Stimulated activated CD4-positive, alpha-beta T cell treated with anti-CD3 and anti-CD28 coated beads, Interleukin-1b, Interleukin-23, amount 100 ng/mL, for 24 hours (primary cell): ENCODE measurements at places on chromosomes 2 and 18.

DNA sequence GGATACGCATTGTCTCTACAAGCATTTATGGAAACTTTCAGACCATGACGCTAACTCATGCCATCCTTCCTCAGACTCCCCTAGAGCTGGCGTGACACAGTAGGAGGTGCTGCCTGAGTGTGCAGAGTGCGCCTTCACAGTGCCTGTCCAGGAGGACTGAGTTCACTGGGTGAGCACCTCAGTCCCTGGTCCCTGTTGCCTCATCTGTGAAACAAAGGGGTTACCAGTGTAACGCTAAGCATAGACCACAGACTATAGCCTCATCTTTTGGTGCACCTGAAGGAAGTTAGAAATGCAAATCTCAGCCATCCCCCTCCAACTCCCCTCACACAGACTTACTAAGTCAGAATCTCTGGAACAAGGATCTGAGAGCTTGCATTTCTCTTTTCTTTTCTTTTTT lies 142.8 kb downstream of the TMEM17 start:
- DNase-seq, result no peak

- DNase-seq, result no peak
Measured at GRCh38 chr2:234147335-234147861, 96.9 kb downstream of the SPP2 start.

DNA sequence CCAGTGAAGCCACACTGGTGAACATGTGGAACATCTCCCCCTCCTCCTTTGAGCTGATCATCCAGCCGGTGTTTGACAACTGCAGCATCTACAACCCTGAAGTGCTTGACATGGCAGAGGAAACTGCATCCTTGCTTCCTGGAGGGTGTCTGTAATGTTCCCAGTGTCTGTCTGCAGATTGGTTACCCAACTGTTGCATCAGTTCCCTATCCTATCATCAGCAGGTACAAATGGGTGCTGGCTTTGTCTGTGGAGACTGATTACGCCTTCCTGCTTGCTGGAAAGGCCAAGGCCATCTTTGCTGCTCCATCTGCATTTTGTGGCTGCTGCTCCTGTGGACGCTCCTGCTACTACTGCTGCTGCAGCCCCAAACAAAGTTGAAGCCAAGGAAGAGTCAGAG lies 83.5 kb downstream of the SKA1 start:
- no peak for DNase-seq

DNA sequence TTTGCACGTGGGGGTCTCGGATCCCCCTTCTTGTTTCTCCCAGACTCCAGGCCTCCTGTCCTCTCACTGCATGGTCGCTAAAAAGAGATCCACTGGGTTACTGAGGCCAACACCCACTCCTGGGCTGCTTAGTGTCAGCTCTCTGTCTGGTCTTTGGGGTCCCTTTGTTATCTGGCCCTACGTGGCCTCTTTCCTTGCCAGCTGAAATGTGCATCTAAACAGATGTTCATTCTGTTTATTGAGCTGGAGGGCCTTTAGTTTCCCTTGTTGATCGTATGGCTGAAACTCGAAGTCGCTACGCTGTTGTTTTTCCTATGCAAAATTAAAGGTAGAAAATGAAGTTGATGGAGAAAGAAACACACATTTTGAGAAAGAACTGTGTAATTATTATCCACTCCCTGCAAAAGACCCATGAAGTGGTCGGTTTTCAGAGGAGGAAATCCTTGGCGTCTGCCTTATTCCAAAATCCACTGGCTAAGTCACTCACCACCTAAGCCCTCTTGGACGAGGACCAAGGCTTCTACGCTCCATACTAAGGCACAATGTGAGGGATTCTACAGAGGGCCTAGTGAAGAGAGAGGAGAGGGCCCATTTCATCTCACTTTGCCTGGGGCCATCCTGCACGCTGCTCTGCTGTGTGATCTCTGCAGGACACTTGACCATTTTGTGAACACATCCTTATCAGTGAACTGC lies 105.3 kb downstream of the GLI2 start:
- DNase-seq, result no peak

DNA sequence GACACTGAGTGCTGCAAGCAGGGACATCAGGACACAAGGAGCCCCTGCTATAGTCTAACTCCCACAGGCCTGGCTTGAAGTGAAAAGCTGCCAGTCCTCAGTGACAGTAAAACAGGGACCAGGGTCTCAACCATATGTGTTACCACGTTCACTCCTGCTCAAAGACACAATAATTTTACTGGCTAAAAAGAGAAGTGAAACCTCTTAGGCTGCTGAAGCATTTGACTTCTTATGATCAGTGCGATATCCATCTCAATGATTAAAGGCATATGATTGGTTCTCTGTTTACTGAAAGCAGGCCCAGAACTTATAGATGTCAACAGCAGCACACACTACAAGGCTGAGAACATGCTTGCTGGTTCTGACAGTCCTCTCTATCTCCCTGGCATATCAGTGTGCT lies 129.8 kb upstream of the LMAN1 start:
- no peak for DNase-seq

GRCh38 chr2:15279201-15279876 lies 281.8 kb downstream of the NBAS start:
- DNase-seq, result no peak

DNA sequence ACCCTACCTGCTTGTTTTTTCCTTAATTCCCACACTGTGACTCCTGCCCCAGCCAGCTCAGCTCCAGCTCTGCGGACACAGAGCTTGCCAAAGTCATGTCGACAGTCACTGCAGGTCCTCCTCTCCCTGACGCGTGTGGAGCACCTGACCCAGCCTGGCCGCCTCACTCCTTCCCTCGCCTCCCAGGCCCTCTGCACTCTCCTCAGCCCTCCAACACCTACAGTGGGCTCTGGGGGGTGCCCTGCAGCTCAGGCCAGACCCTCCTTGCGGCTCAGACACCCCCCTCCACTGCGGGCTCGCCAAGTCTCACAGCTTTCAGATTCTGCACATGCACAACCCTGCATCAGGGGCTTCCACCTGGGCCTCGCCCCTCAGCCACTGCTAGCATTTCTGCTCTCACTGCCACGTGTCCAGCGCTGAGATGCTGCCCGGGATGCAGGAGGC lies 68.3 kb downstream of the NDUFA10 start:
- DNase-seq, result no peak

- DNase-seq, result no peak
Measured at GRCh38 chr18:33677891-33678290, 99.9 kb downstream of the ASXL3 start.

DNA sequence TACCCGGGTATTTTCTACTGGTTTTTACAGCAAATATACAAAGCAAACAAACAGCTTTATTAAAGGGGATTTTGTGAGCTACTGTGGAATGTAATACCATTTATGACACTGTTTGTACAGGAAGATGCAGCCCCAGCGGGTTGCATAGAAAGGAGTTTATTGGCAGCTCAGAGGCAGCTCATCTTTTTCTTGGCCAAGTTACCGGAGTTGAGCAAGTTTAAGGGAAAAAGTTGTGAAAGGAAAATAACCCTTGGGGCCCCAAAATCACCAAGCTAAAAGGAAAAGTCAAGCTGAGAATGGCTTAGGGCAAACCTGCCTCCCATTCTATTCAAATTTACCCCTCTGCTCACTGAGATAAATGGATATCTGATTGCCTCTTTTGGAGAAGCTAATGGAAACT lies 60.8 kb downstream of the MOB4 start:
- DNase-seq, result no peak

DNA sequence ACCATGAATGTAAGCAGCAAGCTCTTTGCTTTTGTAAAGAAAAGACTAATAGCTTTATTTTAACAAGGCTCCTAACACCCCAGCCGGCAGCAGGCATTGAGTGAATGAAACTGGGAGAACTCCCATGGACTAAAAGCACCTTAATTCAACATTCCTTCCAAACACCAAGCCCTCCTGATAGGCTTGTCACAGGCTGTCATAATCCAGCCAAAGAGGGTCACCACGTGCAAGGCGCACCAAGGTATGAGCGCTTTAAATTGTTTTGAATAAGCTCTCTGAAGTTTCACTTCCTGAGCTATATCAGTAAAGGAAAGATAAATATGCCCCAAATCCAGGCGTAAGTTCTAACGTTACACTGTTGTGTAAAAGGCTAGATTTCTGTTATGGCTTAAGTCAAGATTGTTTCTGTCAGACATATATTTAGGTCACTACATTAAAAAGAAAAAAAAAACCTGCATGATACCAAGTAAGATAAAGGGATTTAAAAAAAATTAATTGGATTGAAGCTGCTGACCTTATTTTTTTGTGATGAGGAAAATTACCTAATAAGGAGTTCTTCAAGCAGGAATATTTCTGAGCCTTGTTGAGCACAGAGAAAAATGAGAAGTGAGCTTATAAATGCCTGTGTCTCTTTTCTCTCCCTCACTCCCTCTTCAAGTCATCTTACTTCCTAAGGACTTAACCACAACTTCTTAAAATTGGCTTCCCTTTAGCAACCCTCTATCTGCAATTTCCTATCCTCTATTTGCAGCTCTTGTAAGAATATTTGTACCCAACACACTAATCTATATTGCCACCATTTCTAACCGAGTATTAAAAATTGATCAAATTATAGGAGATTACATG lies 136.1 kb upstream of the NRP2 start:
- no peak for DNase-seq

DNA sequence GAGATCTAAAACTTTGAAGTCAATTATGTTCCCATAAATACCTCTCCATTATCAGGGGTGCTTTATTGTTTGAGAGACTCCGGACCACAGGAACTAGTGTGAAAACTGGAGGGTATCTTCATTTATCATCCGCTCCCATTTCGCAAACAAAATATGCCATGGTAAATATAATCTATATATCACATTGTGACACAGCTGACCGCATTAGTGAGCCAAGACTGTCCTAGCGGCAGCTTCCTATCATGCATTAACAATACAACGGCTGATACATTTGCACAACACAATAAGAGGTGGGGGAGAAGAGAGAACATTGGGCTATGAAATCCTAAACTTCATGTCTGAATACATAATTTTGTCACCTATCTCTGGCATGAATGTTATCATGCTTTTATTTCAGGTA lies 29.5 kb downstream of the BCL11A start:
- no peak for DNase-seq

- DNase-seq, result no peak
Measured at GRCh38 chr18:12820506-12820905, 63.5 kb downstream of the PTPN2 start.

- no peak for DNase-seq
Measured at GRCh38 chr2:62222171-62222570, 26.3 kb downstream of the B3GNT2 start.

DNA sequence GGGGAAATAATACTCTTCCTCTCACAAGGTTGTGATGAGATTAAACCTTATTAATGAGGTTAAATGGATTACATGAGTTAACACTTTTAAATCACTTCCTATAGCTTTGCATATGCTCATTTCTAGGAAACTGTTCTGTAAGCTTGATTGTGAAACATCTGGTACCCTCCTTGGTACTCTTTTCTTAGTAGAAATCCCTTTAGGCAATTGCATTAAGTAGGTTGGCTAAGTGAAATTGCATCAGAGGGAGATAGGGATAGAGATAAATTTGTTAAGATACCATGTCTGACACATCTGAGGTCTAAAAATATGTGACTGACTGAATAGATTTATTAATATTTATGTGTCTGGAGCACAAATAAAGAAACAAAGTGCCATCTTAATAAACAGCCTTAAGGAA lies 275.9 kb upstream of the MAP2 start:
- DNase-seq, result no peak

DNA sequence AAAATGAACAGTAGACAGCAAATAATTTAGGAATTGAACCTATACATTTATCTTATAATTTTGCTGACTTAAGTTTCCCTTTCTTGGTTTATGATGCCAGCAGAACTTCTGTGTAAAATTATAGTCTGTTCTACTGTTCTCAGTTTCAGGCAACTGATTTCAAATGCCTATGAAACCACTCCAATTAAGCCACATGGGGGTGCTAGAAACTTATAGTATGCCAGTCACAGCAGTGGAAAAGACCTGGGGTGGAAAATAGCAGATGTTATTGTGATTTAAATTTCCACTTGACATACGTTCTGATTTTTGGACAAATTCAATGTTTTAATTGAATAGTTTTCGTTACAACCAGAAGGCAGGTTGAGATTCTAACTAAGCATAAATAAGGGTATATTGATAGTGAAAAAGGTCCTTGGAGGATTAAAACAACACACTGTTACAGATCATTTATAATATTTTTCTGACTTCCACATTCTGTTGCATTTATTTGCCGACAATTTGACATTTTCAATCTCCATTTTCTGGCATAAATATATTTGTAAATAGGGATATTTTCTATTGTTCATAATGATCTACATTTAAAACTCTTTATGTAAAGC lies 61.4 kb downstream of the CPS1 start:
- no peak for DNase-seq

GRCh38 chr2:209614690-209615369 lies 156.8 kb upstream of the UNC80 start:
- DNase-seq, result no peak

DNA sequence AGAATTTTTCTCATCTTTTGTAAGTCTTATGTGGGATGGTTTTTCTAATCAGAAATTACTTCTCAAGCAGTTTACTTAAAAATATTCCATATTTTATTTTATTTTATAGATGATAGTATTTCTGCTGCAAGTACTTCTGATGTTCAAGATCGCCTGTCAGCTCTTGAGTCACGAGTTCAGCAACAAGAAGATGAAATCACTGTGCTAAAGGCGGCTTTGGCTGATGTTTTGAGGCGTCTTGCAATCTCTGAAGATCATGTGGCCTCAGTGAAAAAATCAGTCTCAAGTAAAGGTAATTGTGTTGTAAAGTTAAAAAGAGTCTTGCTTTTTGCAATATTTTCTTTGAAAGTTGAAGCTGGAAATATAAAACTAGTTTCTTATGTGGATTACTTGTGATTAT lies 76.2 kb downstream of the EML4 start:
- no peak for DNase-seq

DNA sequence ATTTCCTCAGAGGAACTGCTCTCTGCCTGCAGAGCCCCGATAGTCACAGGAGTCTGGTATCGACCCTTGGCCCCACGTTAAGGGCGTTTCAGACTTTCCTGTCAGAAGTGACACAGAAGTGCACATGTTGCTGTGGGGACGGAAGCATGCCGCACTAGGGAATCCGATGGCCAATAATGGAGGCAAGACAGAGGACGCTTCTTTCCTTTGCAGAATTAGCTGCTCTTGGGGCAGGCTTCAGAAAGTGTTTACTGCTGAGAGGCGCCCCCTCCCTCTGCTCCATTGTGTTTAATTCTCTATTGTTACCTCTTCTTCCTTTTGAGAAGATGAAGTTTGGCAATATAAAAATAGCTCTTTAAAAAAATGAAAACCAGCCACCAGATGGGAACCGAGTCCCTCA lies 118.6 kb upstream of the EML6 start:
- no peak for DNase-seq

DNA sequence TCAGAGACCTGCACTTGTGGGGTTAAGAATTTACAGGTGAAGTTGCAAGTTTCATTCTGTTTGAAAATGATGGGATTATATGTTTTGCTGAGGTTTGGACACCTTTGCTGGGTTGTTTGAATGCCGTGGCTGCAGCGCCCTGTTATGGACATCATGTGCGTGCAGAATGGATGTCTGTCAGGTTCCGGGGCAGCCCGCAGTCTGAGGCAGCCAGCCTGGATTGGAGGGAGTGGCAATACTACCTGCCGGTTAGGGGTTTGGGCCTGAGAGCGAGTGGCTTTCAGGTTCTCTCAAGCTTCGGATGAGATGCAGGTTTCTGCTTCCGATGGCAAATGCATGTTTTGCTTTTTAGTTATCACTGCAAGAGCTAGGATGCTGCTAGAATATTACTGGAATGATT lies 1.1 kb downstream of the CASP8 start:
- no peak for DNase-seq

- no peak for DNase-seq
Measured at GRCh38 chr2:20207051-20207450, 17.9 kb downstream of the SDC1 start.

GRCh38 chr2:167264380-167264779 lies 376.1 kb downstream of the XIRP2 start:
- no peak for DNase-seq

GRCh38 chr18:23641143-23641720 lies 21.5 kb downstream of the ANKRD29 start:
- no peak for DNase-seq
